ENCODE measurements at places on chromosomes 7 and 10.

DNA sequence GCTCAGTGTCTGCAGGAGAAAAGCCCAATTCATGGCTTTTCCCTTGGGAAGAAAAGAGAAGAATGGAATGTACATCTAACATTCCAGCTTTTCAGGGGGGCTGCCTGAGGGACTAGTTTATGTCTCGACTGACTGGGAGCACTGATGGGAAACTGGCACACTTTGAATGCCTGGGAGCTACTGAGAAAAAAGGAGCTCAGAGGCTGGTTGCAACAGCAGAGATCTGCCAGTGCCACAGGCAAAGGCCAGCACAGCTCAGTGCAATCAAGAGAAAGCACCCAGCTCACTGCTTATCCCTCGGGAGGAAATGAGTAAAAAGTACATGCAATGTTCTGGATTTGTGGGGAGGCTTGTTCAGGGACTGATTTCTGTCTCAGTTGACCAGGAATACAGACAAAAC, 226.2 kb downstream of the COBL start:
- no peak for DNase-seq

DNA sequence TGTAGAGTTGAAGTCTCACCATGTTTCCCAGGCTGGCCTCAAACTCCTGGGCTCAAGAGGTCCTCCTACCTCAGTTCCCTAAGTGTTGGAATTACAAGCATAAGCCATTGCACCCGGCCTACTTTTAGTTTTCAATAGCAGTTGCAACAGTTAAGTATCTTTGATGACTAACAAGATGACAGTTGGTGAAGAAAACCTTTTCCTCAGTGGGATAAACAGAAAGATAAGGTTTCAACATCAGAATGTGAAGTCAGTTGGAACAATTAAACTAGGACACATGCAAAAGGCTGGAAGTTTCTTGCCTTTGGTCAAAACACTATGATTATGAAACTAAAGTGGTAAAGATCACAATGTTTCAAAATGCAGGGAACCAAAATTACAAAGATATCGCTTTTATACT, 169.2 kb downstream of the ZNF438 start:
- DNase-seq, result no peak

- DNase-seq, result no peak
Measured at GRCh38 chr7:86653919-86654659, 10.4 kb downstream of the GRM3 start.

GRCh38 chr7:27663989-27664331, 1.3 kb upstream of the HIBADH start:
- DNase-seq, result no peak

GRCh38 chr10:1368842-1369171, 312.6 kb downstream of the WDR37 start:
- peak; percentile 49 for DNase-seq

GRCh38 chr10:14757394-14757793, 17.3 kb downstream of the FAM107B start:
- DNase-seq, result no peak

DNA sequence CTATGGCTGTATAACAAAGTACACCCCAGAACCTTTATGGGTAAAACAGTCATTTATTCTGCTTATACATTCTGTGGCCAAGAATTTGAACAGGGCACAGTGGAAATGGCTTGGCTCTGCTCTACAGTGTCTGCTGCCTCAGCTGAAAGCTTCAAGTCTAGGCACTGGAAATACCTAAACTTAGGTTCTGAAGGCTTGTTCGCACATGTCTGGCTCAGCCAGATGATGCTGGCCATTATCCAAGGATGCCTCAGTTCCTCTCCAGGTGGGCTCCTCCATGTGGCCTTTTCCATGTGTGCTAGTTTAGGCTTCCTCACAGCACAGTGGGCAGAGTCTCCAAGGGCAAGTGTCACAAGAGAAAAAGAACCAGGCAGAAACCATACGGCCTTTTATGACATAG, 76.8 kb downstream of the RALA start:
- DNase-seq, result no peak

DNA sequence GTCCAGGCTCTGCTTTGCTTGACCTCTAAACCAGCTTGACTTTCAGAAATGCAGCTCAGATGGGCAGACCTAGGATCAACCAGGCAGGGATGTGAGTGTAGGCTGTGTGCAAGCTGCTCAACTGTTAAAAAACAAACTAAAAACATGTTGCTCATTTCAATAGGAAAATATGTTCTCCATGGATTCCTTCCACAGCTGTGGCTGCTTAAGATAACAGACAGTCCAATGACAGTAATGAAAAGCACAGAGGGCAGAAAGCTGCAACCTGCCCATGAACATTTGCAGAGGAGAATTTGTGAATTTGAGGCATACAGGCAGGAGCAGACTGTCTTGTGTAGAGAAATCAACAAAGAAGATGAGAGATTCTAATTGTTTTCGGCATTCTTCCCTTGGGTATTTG, 534.2 kb downstream of the CCSER2 start:
- DNase-seq, result no peak

DNA sequence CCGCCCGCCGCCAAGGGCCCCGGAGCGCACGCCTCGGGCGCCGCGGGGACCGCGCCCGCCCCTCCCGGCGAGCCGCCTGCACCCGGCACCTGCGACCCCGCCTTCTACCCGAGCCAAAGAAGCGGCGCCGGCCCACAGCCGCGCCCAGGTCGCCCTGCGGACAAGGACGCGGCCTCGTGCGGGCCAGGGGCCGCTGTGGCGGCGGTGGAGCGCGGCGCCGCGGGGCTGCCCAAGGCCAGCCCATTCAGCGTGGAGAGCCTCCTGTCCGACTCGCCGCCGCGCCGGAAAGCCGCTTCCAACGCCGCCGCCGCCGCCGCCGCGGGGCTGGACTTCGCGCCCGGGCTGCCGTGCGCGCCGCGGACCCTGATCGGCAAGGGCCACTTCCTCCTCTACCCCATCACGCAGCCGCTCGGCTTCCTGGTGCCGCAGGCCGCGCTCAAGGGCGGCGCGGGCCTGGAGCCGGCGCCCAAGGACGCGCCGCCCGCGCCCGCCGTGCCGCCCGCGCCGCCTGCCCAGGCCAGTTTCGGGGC, 3.5 kb downstream of the UNCX start:
- DNase-seq, result no peak

DNA sequence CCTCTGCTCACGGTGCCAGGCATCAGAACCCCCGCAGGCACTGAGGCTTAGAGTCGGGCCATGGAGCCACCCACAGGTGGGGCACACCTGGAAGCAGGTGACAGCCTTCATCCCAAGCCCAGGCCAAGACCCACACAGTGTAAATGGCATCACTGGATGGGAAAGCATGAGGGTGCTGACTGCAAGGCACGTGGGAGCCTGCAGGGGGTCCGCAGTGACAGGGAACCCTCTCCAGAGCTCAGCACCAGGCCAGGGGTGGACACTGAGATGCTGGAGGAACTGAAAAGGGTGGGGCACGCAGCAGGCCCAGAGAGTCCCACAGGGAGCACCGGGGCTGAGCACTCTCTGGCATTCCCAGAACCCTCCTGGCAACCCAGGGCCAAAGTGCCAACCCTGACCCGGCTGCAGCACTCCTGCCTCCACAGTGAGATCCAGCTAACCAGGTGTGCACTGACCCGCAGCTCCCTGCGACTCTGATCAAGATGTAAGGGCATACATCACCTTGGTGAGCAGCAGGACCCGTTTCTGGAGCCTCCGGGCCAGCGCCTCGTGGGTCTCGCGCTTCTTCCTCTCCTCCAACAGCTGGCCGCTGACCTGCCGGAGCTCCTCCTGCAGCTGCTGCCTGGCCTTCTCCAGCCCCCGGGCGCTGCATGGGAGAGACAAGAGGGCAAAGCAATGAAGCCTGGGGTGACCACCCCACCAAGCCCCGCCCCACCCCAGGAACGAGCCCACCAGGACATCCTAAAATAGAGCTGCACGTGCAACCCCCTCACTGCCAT, 163.9 kb downstream of the MAD1L1 start:
- no peak for DNase-seq

DNA sequence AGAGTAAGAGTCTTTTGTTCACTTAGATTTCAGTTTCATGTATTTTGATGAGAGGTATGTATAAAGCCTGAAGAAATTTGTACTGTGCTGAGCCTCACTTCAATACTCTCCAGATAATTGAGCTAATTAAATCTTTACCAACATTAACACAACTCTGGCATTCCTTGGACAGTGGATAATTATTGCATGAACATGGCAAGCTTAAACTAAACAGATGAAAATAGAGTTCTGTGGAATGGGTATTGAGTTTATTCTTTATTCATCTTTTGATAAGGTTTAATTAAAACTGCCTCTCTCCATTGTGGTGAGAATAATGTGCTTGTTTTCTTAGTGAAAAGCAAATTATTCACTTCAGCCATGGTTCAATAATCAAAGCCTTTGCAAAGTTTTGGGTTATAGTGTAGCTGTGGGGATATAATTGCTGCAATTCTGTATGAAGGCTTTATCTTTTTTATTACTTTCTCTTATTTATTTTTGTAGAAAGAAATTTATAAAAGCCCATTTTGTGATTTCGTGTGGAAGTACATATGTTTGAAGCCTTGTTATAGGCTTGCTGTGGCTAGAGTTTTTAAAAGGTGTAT, 126.4 kb upstream of the FZD1 start:
- no peak for DNase-seq
